Ureter (tissue), 1 donor: ENCODE measurements at places on chromosomes 13 and 19.

DNA sequence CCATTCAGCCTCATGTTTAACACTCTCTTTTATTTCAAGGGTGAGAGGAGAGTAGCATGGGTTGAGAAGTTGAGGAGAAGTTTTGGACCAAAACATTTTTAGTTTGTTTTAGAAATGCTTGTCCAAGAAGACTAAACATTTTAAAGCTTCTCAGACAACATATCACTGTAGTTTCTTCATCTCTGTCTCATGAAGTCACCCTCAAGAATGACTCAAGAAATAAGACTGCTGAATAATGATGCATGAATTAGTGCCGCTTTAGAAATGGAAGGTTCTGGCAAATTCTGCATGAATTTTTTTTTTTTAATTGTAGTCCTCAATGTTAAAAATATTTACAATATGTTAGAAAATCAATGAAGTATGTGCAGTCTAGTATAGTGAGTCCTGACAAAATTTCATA lies 422.7 kb upstream of the ARGLU1 start:
- DNase-seq: no peak

- no peak for DNase-seq
These were observed 1156.5 kb downstream of the OLFM4 start for GRCh38 chr13:54185101-54185500.

GRCh38 chr13:27200413-27201070 lies 28.9 kb upstream of the USP12 start:
- no peak for DNase-seq

- DNase-seq: no peak
These were observed 16.1 kb downstream of the SYDE1 start for GRCh38 chr19:15123031-15123890.

GRCh38 chr13:21039097-21039800 lies 22.1 kb downstream of the LATS2 start:
- no peak for DNase-seq

DNA sequence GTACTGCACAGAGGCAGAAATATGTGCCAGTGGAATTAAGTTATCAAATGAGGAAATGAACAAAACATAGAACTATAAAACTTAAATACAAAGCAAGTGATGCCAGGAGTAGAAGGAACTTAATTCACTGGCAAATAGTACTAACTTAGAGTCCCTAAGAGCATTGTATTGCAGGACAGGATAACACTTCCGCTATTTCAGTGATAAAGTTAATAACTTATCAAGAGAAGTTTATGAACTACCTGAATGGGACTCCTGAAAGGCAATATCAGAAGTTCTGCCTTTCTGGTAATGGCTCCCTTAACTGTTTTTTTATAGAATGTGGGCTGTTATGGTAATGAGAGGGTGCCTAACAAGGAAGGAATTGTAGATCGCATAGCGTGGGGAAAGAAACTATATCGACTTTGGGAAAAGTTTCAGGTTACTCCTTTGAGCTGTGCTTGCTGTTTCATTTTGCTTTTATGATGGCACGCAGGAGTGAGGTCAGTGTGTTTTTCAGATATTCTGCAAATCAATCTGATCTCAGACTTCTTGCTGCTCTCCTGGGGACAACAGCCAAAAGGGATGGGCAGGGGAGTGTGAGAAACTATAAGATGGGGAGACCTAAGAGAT lies 95.3 kb upstream of the MLNR start:
- DNase-seq: no peak

- DNase-seq: peak; percentile 83
These were observed at the start of gene ZFP28 for GRCh38 chr19:56538761-56539263. Gene ZFP28 (plus strand): TSS chr19:56538948. CDS start chr19:56539019, 71 bp downstream.

DNA sequence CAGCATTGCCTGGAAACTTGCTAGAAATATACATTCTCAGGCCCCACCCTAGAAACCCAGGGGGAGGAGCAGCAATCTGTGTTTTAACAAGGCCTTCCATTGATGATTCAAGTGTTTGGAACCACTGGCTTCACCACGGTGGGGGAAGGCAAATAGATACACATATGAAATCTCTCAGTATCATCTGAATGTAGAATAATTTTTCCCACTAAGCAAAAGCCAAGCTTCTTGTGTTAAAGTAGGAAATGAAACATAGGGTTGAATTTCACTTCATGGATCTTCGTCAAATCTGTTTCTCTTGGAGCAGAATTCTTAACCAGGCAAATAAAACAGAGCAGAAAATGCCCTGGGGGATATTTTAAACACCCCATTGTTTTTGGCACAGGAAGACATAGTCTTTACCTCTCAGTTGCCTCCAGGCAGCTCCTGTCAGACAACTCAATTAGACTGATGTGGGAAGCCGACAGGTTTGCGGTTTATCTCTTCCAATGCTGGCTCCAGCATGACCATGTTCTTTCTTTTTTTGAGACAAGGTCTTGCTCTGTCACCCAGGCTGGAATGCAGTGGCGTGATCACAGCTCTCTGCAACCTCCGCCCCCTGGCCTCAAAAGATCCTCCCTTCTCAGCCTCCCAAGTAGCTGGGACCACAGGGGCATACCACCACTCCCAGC lies 213.0 kb downstream of the FOXO1 start:
- DNase-seq: no peak

- no peak for DNase-seq
These were observed 11.8 kb upstream of the MADCAM1 start for GRCh38 chr19:484494-484893.

DNA sequence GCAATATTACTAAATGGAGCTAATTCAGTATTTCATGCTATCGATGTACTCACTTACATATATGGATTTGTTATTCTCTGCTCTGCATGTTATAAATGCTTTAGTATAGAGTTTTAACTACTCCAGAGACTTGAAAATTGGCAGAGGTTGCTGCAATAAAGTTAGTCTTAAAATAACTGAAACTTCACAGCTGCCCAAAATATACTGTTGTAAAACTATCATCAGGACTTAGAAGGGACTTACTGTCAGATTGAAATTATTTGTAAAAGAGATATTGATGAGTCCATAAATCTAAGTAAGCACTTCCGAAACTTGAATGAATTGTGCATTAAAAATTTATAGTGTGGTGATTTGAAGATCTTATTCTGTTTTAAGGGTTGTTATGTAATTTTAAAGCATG lies 1178.2 kb upstream of the PCDH20 start:
- DNase-seq: no peak

DNA sequence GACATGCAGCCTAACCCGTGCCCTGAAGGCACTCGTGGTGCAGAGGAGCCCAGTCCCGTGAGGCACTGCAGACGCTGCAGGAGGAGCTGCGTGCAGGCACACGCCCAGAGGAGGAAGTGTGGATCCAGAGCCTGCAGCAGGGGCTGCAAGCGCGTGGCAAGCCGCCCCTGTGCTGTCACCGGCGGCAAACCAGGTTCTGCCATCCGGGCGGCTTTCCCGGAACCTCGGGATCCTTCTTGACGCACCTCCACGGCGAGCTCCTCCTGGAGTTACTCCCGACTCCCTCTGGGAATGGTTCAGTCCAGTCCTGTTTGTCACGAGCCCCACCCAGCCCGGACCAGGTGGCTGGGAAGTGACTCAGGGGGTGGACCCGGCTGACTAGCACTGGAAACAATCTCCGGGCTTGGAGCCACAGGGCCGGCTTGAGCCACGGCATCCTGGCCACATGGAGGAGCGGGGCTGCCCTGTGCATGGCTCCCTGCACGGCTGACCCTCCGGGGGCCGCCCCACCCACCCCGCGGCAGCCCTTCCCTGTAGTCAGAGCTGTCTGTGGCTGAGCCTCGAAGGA lies 10.2 kb downstream of the DPP9 start:
- DNase-seq: peak; percentile 84

DNA sequence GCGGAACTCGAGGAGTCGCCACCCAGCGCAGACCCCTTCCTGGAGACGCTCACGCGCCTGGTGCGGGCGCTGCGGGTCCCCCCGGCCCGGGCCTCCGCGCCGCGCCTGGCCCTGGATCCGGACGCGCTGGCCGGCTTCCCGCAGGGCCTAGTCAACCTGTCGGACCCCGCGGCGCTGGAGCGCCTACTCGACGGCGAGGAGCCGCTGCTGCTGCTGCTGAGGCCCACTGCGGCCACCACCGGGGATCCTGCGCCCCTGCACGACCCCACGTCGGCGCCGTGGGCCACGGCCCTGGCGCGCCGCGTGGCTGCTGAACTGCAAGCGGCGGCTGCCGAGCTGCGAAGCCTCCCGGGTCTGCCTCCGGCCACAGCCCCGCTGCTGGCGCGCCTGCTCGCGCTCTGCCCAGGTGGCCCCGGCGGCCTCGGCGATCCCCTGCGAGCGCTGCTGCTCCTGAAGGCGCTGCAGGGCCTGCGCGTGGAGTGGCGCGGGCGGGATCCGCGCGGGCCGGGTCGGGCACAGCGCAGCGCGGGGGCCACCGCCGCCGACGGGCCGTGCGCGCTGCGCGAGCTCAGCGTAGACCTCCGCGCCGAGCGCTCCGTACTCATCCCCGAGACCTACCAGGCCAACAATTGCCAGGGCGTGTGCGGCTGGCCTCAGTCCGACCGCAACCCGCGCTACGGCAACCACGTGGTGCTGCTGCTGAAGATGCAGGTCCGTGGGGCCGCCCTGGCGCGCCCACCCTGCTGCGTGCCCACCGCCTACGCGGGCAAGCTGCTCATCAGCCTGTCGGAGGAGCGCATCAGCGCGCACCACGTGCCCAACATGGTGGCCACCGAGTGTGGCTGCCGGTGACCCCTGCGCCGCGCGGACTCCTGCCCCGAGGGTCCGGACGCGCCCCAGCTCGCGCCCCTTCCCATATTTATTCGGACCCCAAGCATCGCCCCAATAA lies 2.3 kb downstream of the AMH start:
- DNase-seq: no peak

- no peak for DNase-seq
These were observed 58.0 kb downstream of the TNFRSF19 start for GRCh38 chr13:23628250-23628649.

DNA sequence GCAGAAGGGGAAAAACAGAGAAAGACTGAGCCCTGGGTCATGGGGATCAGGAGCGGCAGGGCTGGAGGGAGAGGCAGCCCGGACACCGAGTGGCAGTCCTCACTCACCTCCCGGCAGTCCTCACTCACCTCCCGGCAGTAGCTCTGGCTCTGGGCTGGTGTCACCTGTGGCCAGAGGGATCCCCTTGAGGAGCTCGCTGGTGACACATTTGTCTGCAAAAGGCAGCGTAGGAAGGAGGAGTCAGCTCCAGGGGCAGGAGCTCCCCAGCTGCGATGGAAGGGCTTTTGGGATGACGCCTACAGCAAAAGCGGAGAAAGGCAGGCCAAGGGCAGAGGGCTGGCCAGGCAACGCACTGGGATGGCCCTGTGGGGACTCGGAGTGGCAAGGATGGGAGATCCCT lies 739 bp downstream of the EIF3G start:
- DNase-seq: no peak

GRCh38 chr19:7533925-7534480 lies 1.5 kb upstream of the PNPLA6 start:
- peak; percentile 88 for DNase-seq

- no peak for DNase-seq
These were observed 299.3 kb downstream of the DLEU7 start for GRCh38 chr13:50544211-50544610.

DNA sequence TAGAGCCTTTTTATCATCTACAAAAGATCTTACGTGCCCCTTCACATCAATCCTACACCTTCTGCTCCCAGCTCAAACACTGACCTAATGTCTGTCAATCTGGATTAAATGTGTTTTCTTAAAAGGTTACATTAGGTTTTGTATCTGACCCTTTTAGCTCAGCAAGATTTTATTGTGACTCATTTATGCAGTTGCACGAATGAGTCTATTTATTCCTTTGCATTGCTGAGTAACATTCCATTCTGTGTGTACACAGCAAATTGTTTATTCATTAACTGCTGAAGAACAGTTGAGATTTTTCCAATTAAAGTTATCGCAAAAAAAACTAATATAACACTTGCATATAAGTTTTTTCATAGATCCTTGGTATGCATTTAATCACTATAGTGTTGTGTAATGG lies 253.9 kb upstream of the GPC6 start:
- DNase-seq: no peak

DNA sequence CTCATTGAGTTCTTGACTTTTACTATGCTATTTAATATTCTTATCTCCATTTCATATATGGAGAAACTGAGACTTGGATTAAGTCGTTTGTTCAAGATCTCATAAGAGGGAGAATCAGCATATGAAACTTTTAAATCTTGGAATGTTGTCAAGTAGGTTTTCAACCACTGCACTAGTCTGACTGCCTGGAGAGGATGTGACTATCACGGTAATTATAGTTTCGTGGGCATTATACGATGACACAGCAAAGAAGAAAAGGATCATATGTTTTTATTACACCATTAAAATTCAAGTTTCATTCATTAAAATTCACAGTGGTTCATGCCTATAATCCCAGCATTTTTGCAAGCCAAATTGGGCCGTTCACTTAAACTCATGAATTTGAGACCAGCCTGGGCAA lies 555.2 kb downstream of the SLITRK1 start:
- no peak for DNase-seq

DNA sequence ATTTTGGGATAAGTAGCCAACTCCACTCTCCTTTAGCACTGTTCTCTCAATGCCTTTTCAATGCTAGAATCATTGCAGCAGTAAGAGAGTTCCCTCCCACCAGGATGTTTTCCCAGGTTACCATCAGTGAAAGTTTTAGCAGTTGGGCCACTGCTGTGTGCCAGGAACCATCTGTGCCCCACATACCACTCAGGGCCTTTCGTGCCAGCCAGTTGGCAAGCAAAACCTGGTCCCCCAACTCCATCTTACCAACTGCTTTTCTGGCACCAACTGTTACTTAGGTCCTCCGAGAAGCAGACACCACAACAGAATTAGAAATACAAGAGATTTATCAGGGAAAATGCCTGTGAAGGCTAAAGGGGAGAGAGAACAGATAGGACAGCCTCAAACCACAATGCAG lies 533.4 kb upstream of the NBEA start:
- no peak for DNase-seq

- DNase-seq: no peak
These were observed 289.6 kb upstream of the HTR2A start for GRCh38 chr13:47186471-47186870.

GRCh38 chr19:32233885-32234284 lies 111.5 kb upstream of the ZNF507 start:
- no peak for DNase-seq

DNA sequence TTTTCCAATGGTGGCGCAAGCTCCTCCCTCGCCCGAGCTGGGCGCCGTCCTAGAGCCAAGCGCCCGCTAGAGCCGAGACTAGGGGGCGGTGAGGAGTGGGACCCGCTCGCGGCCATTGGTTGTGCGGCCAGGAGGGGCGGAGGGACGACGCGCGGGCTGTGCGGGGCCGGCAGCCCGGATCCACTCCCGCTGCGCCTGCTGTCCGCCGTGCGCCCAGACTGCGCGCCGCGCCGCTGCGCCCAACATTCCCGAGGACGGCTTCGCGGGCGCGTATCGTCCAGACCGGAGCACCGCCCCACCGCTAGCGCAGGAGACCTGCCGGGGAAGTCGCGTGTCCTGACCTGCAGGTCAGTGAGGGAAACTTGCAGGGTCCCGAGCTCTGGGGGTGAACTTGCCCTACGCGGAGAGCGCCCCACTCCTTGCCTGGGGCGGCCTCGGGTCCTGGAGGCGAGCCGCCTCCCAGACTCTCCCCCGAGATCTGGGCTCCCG lies at the start of gene SERTM1:
TSS of gene SERTM1 (plus strand) at position 183 of the 489 bp plus-strand sequence. CDS start 21,059 bp downstream, outside the sequence.
- no peak for DNase-seq

GRCh38 chr13:32863596-32863995 lies 152.6 kb upstream of the KL start:
- DNase-seq: no peak

GRCh38 chr19:29651622-29652394 lies 13.5 kb upstream of the PLEKHF1 start:
- no peak for DNase-seq
